ENCODE measurements at places on chromosomes 1 and 21.

DNA sequence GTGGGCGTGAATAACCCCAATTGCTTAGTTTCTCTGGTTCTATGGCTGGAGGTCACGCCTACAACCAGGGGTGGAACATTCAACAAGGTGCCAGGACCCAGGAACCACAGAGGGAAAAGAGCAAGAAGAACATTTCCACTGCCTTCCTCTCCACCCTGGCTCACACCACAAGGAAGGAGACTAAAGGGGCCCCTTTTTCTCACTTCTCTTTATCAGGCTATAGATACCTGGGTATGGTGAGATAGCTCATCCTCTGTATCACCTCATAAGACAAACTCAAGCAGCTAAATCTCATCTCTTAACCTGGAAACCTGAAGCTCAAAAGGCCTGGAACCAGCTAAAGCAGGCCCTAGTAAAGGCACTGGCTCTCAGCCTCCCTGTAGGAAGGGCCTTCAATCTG is 438.8 kb upstream of the OLFM3 start:
- no peak for DNase-seq

GRCh38 chr1:19403256-19403655 is 82.1 kb downstream of the CAPZB start:
- no peak for DNase-seq

- DNase-seq = peak; percentile 10
Measured at GRCh38 chr1:18256282-18257235, 149.0 kb downstream of the IGSF21 start.

- no peak for DNase-seq
Measured at GRCh38 chr1:59549066-59549837, 252.4 kb downstream of the FGGY start.

DNA sequence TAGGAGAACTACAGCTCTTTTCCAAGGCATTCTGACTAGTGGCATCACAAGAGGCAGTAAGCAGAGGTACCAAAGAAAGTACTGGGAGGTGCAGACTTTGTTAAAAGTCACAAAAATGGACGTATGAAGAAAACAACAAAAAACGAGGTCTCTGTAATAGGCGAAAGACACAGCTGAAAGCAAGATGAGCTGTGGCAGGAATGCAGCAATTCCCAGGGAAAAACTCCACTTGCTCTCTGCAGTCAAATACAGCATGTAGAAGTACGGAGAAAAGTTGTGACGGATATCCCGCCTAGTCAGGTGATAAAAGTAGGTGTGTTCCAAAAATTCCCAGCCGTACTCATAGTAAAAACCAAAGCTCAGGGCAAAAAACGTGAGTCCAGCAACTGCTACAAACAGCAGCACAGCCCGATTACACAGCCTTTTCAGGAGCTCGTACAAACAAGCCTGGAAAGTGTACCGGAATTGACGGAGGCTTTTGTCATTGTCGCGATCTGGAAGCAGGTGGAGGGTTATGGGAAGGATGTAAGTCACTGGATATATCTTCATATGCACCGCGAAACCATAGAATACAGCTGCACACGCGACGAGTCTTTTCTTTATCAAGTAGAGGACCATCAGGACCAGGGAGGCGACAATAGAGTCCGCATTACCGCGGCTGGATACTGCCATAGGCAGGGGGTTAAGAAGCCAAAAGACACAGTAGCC is 979 bp downstream of the PIGM start:
- peak; percentile 27 for DNase-seq

- DNase-seq = no peak
Measured at GRCh38 chr1:75677443-75677842, 47.1 kb upstream of the ACADM start.

GRCh38 chr1:153493343-153493960 is 33.0 kb upstream of the S100A7 start:
- peak; percentile 73 for DNase-seq

DNA sequence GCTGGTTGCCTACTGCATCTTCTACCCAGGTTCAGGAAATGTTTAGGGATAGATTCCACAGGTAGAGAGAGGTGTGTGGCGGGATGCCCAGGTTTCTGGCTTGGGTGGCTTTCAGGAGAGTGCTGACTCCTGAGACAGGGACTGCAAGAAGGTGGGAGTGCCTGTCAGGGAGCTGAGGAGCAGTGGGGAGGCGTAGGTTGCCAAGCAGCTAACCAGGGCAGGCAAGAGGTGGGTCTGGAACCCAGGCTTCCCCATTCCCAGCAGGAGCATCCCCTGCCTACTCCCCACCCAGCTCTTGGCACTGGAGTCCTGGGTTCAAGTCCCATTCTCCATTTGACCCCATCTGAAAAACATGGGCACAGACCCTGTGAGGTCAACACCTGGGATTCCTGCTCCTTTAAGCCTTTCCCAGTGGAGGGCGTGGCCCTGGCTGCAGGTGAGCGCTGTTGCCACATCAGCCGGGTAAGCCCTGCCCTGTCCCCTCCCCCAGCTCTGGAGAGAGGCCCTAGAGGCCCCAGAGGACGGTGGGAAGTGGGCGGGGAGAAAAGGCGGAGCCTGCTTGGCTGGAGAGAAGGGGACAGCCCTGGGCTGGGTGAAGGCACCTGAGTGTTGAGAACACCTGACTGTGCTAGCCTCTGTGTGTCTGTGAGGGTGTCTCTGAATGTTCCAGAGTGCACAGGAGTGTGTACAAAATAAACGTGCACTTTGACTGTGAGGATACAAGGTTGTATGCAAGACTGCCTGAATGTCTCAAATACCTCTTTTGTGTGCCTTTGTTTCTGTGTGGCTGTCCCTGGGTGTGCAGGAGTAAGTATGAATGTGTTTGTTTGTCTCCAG is 14.0 kb upstream of the SYNC start:
- DNase-seq = peak; percentile 92

GRCh38 chr1:153796786-153797659 is 21.8 kb downstream of the SLC27A3 start:
- peak; percentile 92 for DNase-seq

GRCh38 chr1:54542120-54542961 is 5.7 kb upstream of the ACOT11 start:
- DNase-seq = peak; percentile 75

- DNase-seq = peak; percentile 53
Measured at GRCh38 chr21:32403201-32403777, 9.2 kb upstream of the EVA1C start.

GRCh38 chr1:50720457-50721053 is 239.5 kb downstream of the FAF1 start:
- DNase-seq = no peak

- DNase-seq = no peak
Measured at GRCh38 chr1:224259986-224260385, 70.0 kb downstream of the NVL start.

DNA sequence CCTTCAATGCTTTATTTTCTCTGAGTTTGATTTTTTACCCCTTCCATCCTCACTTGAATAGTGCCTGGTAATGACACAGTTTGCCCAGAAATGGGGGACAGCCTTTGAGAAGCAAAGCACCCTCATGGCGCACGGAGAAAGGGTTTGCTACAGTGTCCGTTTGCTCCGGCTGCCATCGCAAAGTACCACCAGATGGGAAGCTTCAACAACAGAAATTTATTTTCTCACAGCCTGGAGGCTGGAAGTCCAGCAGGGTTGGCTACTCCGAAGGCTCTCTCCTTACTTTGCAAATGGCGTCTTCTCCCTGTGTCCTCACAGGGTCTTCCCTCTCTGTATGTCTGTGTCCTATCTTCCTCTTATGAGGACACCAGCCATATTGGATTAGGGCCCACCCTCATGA is 327.7 kb upstream of the KAZN start:
- DNase-seq = no peak

DNA sequence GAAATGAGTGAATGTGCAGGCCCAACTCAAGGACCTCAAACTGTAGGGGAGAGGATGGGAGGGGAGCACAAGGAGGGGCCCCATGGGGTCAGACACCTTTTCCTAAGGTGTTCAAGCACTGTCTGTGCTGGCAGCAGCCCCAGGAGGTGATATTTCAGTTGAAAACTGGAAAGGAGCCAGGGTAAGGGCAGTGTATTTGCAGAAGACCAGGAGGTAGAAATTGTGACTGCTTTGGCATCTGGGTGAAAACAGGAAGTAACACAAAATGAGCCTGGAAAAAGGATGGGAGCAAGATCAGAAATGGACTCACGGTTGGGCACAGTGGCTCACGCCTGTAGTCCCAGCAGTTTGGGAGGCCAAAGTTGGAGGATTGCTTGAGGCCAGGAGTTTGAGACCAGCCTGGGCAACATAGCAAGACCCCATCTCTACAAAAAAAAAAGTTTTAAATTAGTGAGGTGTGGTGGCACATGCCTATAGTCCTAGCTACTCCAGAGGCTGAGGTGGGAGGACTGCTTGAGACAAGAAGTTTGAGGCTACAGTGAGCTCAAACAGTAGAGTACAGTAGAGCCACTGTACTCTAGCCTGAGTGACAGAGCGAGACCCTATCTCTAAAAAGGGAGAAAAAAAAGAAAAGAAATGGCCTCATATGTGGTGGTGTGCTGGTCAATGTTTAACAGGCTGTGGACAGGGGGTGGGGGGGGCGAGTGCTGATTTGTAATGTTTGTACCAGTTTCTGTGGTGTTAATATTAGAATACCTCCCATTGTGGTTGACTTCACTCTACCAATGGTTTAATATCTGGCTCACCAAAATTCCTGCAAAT is 76.2 kb upstream of the ANGPTL1 start:
- no peak for DNase-seq

Measured in trophoblast cell (in vitro differentiated cells and primary cell).